ENCODE measurements at places on chromosomes 16 and 17. TPM values are rescaled to one million over a fixed set of nuclear protein-coding genes. Genes with fewer than 3 reads are reported as not detected.
A peak's percentile ranks its signal among the peaks of the same experiment; 100 is the strongest.

Gene MMD
- total RNA-seq, result 8.4 TPM

DNA sequence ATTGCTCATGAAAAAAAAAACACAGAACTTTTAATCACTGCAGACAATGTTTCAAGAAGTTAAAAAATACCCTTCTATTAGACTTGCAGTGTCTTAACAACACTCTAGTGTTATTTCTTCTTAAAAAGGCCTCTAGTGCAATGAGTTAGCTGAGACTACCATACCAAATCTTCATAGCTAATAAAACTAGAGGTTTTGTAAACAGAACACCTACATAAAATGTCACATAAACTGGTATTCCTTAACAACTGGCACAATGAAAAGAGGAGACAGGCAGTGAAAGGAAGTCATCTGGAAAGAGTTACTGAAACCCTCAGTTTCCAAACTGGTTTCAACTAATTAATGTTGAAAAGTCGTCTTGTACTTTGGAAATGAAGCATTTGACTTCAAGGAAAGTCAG lies 394.2 kb upstream of the PMFBP1 start:
- no peak for DNase-seq

GRCh38 chr17:47102914-47103313 lies 86.2 kb downstream of the CDC27 start:
- DNase-seq, result no peak

DNA sequence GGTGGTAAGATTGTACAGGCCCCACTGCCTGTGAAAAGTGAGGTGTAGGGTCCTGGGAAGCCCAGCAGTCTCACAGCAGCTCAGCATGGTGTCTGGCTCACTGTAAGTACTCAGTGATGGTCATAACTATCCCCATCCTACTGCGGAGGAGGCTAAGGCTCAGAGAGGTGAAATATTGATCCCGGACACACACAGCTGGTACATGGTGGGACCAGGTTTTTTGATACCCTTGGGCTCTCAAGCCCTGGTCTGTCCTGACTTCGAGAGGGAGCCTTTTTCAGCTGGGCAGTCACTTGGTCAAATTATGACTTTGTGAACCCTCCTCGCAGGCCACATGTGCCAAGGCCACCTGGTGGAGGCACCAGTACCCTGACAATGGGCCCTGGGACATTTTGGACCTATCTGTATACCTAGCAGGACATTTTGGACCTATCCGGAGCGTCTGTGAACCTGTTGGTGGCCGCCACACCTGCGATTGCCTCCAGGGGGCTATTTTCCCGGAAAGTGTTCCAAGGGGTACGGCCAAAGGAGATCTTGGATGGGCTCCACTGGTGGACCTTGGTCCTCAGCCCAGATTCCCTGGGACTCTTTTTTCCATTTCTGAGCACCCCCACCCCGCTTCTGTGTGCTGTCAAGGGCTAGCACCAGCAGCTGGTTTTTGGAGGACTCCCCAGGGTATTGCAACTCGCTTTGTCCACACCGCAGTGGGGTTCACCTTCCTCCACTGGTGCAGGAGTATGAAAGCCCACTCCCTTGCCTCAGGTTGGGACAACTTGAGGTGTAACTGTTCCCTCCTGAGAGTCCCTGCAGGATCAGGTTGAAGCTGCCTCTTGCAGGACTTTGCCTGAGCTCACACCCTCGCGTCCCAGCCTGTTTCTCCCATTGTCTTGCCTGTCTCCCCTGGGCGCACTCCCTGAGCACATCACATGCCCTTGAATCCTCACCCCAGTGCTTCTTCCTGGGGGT lies 83.6 kb upstream of the NKD1 start:
- DNase-seq, result no peak

DNA sequence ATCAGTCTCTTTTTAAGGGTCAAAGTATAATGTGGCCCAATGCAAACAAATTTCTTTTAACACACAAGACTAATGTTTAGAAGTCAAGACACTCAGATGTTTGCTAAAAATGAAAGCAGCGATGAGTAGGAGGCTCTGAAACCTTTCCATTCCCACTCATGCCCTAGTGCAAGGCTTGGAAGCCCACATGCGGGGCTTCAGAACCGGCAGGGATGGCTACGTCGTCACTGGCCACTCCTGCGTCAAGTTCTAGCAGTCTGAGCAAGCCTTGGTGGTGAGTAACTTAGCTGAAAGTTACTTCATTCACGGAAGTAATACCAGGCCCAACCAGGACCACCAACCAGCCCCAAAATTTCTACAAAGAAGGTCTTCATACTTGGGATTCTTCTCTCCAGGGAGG lies 14.8 kb upstream of the TMED6 start:
- no peak for DNase-seq

GRCh38 chr17:80751070-80751945 lies 206.7 kb downstream of the RPTOR start:
- DNase-seq, result peak; percentile 92

- DNase-seq, result peak; percentile 42
Measured at GRCh38 chr16:48365025-48365600, 20.1 kb downstream of the SIAH1 start.

Gene NPIPA7
- 1.9 TPM for total RNA-seq

Measured in fibroblast of villous mesenchyme (primary cell).